Activated CD8-positive, alpha-beta memory T cell treated with anti-CD3 and anti-CD28 coated beads for 1 hour (primary cell): ENCODE measurements at places on chromosomes 7 and 10.

DNA sequence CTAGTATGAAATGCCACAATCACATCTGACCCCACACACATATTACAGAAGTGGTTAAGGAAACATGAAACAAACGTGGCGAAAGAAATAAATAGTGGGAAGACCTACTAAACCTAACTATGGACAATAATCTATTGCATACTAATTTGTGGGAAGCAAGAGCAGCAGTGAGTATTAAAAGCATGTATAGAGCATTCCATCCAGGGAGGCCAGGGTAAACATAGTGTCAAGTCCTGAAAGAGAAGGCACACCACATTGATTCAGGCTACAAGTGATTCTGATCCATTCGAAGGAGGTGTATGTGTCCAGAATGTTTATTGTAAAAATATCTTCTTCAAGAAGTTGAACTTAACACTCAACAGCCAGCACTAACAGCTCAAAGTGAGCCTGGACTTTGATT, 29.2 kb downstream of the CACNA2D1 start:
- DNase-seq: no peak

- no peak for DNase-seq
Measured at GRCh38 chr7:69781412-69781846, 183.2 kb downstream of the AUTS2 start.

DNA sequence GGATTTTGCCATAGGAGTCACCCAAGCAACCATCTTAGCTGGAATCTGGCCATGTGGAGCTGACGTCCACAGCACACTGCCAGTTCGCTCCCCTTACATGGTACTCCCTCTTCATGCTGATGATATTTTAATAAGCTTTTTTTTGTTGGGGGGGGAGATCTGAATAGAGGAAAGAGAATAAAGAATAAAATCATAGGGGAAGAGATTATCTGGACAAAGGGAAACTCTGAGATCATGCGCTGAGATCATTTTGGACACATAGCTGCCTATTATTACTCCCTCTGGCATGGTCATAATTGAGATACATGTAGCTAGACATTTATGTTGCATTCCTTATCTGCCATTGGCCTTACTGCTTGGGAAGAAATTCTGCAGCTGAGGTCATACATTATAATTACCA, 282.7 kb downstream of the HTR7 start:
- DNase-seq: no peak

GRCh38 chr7:111098011-111098925, 7.3 kb downstream of the LRRN3 start:
- DNase-seq: peak; percentile 28

DNA sequence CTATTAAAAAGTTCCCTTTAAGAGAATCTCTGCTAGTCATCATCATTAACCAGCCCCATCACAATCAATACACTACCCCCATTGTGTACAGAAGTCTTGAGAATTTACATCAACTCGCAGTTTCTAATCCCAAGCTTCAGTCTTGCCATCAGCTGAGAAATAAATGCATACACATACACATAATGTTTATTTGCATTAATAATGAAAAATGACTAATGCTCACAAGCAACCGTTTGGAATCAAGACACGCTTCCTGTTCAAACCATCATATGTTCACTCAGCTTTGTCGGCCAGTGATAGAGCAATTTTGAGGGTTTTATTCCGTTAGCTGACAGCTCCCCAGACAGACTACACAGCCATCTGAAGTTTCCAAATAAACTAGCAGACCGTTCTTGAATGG, 287.1 kb downstream of the SFMBT2 start:
- no peak for DNase-seq
